ENCODE measurements at places on chromosomes 13 and 19.

GRCh38 chr19:4352701-4353121 is 9.3 kb downstream of the MPND start:
- peak; percentile 22 for DNase-seq

DNA sequence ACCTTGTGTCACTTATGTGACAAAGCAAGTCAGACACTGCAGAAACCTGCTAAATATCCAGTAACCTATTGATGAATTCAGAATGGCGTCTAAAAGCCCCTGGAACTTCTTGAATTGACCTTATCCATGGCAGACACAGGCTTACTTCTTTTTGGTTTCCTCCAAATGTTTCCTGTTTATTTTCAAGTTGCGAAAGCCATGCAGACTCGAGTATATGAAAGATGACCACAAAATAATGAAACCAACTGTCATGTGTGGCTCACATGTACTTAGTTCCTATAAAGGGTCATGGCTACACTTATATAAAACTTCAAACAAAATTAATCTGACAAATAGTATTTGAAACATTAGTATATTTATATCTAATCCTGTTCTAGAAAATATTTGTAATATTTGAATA is 113.1 kb upstream of the FNDC3A start:
- no peak for DNase-seq

- DNase-seq = no peak
These were observed 9.8 kb upstream of the CEACAM18 start for GRCh38 chr19:51468545-51468920.

DNA sequence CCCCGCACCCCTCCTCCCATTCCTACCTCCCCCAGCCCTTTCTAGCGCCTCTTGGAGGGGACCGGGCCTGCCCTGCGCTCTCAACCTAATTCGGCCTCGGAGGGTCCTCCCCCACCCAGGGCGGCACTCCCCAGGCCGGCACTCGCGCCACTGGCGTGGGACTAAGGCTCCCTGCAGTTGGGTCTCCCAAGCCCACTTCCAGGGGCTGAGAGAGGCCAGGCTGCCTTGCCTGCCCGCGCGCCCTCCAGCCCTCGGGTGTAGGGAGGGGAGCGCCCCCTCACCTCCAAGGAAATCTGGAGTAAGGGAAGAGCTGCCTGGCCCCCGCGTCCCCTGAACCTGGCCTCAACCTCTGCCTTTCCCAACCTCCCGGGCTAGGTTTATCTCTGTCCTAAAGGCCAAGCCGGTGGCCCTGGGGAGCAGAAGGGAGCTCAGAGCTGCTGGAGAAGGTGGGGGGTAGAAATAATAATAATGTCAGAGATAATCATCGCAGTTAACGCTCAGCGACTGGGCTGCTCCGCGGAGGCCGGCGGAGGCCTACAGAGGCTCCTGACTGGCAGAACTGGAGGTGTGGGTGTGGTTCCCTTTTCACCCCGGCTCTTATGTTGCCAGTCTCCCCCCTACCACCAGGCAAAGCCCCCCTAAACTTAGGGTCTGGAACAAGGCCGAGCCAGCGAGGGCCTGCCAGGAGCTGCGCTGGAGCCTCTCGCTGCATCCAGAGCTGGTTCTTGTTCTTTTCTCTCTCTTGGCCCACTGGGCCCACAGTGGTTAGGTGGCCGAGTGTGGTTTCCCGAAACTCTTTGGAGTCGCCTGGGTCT is 9.6 kb downstream of the ZIC2 start:
- no peak for DNase-seq

GRCh38 chr13:113767366-113767765 is 8.3 kb downstream of the TMEM255B start:
- no peak for DNase-seq

GRCh38 chr19:10587022-10587838 is at the start of gene AP1M2:
AP1M2 (minus strand) TSS chr19:10587312; CDS start chr19:10587231, 81 bp downstream.
- DNase-seq = no peak

DNA sequence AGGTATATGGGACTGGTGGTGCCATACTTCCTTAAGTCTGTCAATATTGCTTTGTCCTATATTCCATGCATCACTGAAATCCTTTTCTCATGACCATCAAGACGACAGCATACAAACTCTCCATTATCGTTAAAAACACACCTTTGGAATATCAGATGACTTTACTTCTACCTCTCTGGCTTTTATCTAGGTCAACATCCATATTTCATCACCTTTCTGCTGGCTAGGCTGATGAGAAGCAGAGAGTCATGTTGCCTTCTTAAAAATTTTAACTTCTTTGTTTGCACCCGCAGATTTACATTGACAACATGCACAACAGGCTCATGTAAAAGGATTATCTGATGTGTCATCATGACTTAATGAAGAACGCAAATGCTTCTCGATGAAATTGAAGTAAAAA is 771.4 kb downstream of the OLFM4 start:
- no peak for DNase-seq

GRCh38 chr13:67854990-67855389 is 624.9 kb upstream of the PCDH9 start:
- no peak for DNase-seq

GRCh38 chr13:76667551-76667950 is 218.7 kb downstream of the KCTD12 start:
- no peak for DNase-seq

GRCh38 chr19:43618921-43619261 is 538 bp downstream of the ZNF428 start:
- no peak for DNase-seq

- no peak for DNase-seq
These were observed 511.5 kb downstream of the UQCRFS1 start for GRCh38 chr19:28701491-28701890.

DNA sequence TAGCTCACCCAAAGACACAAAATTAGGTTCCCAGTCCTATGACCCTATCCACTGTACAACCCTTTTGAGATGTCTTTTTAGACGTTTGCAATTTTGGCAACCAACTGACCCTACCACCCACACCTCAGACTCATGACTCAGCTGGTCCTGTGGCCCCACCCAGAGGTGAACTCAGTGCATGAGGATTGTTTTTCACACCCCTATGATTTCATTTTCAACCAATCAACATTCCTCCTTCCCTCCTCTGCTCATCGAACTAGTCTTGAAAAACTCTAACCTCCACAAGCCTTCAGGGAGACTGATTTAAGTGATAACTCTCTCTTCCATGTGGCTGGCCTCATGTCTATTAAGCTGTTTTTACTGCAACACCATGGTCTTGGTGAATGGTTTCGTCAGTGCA is 350.7 kb downstream of the UQCRFS1 start:
- no peak for DNase-seq

DNA sequence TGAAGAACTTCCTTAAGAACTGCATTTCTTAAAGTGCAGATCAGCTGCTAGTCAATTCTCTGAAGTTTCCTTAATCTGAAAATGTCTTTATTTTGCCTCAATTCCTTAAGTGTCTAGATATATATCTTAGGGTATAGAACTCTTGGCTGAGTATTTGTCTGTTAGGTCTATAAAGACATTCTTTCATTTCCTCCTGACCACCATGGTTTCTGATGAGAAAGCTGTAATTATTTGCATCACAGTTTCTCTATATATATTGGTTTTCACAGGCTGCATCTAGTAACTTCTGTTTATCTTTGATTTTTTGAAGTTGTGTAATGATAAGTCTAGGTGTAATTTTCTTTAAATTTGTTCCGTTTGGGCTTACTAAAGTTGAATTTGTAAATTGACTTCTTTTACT is 15.2 kb downstream of the NDFIP2 start:
- no peak for DNase-seq

GRCh38 chr13:34361560-34361959 is 543.6 kb downstream of the RFC3 start:
- no peak for DNase-seq

- no peak for DNase-seq
These were observed 36.7 kb upstream of the STK24 start for GRCh38 chr13:98613591-98613990.

Measured in stimulated activated CD8-positive, alpha-beta memory T cell treated with anti-CD3 and anti-CD28 coated beads, Interleukin-4, amount 100 ng/mL, for 4 hours (primary cell).